Jurkat, Clone E6-1 (cell line): ENCODE measurements at places on chromosomes 3 and 15.
A peak's percentile ranks its signal among the peaks of the same experiment; 100 is the strongest.

GRCh38 chr3:131957511-131957910, 77.3 kb downstream of the CPNE4 start:
- no peak for DNase-seq

DNA sequence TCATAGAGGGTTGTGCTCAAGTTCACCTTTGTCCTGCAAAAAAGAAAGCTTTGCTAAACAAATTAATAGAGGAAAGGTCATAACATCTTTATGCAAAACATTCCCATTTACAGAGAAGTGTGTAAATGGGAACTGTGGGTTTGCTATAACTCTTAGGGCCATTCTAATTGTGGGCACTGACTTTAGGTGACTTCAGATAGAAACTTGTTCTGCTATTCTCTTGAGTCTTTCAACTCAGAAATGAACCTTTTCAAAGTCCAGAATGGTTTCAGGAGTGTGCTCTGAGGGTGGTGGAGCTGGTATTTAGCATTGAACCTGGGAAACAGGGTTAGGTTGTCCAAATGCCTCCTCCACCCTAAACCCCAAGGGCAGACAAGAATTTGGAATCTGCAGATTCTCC, 34.0 kb downstream of the SPTSSB start:
- no peak for DNase-seq

DNA sequence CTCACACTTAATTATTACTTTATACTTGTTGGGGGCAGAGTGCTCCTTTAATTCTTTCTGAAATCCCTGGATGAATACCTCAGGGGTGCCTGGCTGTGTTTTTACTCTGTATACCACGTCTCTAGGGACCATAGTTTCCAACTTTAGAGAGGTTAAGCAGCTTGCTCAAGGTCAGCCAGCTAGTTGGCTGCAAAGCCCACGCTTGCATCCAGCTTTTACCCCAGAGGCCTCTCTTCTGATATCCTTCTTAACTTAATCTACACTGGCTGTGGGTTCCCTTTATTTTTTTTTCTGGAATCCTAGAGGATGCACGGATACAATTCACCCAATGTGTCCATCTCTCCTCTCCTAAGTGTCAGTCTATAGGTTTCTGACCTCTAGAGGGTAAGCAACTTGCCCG, 1.4 kb downstream of the PDZRN3 start:
- DNase-seq = no peak

DNA sequence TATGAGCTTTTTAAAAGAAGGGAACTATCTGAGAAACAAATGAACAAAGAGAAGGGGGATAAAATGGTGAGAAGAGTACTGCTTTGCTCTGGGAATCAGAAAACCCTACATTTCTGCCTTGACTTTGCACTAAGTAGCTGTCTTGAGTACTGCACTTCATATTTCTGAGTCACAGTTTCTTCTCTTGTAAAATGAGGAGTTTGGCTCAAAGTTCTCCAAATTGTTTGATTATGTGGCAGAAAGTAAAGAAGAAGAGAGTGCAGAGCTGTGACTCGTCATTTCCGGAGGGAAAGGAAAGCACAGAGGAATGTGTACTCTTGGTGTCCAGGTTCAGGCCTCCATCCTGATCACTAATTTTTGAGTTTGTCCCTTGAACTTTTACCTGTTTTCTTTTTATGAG, 54.7 kb downstream of the TP63 start:
- no peak for DNase-seq

DNA sequence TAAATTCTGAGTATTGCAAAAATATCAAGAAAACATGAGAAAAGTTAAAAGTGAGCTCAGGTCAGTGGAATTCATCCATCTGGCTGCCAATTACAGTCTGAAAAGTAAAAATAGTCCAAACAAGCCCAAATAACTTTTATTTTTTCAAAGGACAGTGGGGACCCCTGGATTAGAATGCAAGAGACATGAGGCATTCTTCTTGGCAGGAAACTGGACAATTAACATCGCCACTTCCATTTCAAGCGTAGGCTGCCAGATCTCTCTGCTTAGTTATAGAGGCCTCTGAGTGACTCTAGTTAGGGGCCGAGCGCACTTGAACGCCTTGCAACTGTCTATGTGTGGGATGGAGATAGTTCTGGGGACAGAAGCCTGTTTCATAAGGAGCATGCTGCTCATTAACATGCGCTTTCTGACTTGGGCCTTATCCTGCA, 189.1 kb downstream of the GHSR start:
- DNase-seq = no peak

DNA sequence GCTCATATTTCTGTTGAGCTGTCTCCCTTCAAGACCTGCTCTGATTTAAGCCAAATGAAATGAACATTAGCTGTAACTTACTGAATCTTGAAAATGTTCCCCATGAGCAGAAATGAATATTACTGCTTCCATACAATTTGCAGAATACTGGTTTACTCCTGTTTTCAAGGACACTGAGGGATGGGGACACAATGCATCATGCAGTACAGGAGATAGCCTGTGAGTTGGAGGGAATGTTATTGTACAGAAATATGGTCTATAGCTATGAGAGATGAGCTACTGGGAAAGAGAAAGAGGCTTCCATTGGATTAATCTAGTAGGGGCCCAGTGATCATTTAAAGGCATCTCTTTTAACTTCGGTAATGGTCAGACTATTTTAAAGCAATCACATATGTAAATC, 798.2 kb downstream of the GRM7 start:
- DNase-seq = no peak

- DNase-seq = no peak
Observed at GRCh38 chr3:170953229-170953628, 44.8 kb upstream of the EIF5A2 start.

DNA sequence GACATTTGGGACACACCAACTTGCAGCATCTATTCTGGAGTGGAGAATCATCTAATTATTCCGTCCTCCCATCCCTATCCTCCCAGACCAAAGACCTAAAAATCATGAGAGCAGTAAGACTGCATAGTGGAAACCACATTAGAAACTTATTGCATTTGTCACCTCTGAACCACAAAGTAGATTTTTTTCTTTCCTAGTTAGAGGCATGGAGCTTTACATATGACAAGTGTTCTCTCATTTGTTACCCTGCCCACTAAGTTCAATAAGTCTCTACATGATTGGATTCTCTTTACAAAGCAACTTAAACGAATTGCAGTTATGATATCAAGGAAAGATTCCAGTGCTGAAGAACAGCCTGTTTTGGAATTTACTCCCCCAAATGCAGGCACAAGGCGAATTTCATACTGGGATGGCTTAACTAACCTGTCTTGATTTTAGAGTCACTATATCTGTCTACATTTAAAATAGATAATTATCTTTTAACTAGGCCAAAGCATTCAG, 42.3 kb upstream of the LRRFIP2 start:
- DNase-seq = peak; percentile 89

DNA sequence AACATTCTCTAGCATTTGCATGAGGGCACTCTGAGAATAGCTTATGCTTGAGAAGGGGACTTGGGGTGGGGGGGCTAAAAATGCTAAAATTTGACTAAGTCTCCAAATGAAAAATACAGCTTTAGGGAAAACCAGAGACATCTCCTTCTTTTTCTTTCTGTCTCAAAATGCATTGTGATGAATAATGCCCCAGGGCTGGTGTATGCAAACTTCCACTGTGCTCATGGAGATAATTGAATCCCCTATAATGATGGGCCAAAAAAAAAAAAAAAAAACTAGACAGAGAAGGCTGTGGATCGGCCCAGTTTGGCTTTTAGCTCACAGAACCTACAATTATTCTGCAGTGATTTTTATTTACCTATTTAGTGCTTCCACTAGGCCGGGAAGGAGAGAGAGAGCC, 147.9 kb upstream of the RORA start:
- DNase-seq = no peak

DNA sequence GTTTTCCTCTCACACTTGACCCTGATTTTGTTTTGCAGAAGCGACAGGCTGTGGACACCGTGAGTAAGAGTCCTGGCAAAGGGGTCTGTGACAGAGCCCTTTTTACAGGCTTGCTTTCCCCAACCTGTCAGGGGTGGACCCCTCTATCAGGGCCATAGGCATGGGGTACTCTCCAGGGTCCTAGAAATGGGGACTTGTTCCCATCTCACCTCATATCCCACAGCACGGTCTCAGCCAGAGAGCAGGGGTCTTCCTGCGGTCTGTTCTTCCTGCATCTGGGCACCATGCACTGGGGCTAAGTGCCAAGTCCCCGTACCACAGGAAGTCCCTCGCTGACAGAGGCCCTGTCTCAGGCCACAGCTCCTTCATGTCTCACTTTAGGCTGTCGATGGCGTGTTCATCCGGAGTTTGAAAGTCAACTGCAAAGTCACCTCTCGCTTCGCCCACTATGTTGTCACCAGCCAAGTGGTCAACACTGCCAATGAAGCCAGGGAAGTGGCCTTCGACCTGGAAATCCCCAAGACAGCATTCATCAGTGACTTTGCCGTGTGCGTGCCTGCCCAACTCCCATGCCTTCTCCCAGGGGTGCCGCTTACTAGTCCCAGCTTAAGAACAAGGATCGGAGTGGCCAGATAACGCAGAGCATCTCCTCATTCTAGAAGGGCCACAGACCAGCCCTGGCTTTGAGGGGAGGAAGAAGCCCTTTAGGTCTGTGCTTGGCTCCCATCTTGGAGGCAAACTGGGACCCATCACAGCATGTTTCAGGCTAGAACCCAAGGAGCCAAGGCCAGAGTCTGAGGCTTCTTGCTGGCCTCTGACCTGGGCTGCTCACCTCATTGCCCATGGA, 783 bp downstream of the ITIH1 start:
- no peak for DNase-seq

DNA sequence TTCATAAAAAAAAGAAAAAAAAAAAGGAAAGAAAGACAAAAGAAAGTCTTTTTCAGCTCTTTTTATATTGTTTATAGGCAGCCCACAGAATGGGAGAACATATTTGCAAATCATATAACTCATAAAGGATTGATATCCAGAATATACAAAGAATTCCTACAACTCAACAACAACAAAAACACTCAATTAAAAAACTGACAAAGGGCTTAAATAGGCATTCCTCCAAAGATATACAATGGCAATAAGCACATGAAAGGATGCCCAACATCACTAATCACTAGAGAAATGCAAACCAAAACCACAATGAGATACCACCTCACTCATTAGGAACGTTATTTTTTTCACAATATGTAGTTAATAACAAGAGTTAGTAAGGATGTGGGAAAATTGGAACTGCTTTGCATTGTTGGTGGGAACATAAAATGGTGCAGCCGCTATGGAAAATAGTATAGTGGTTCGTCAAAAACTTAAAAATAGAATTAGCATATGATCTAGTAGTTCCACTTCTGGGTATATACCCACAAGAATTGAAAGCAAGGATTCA, 54.2 kb upstream of the CMTM8 start:
- DNase-seq = no peak

DNA sequence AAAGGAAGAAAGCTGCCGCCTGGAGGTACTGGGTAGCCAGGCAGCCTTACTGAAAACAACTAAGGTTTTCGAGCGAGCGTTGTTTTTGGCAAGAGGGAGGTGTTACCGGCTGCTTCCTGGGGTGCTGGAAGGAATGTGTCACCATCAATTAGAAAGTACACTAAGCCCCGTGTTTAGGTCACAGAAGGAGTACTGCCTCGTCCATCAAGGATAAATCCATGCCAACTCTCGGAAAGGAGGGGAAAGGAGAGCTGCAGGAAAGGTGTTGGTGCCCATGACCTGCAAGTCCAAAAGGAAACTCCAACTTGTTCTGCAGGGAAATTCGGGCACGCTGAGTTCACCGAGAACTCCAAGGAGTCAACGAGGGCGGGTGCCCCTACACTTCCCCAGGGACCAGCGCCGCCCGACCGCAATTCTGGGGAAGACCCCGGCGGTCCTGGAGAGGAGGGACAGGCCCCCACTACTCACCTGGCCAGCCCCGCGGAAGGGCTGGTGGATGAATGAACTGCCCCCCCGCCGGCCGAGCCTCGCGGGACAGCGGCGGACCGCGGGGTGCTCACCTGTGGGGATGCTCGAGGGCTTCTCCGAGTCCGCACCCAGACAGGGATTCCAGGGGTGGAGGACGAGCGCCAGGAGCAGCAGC, 542 bp downstream of the PLOD2 start:
- no peak for DNase-seq

DNA sequence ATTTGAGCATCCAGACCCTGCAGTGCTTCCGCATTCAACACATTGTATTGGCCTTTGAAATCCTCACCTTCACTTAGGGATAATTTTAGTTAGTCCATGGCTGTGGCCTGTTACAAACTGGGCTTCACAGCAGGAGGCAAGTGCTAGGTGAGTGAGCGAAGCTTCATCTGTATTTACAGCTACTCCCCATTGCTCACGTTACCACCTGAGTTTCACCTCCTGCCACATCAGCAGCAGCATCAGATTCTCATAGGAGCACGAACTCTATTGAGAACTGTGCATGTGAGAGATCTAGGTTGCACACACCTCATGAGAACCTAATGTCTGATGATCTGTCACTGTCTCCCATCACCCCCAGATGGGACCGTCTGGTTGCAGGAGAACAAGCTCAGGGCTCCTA, 222.1 kb upstream of the NR2F2 start:
- no peak for DNase-seq

- no peak for DNase-seq
Observed at GRCh38 chr15:48766196-48766595, 44.7 kb downstream of the CEP152 start.

GRCh38 chr3:172648747-172649146, 62.1 kb downstream of the NCEH1 start:
- no peak for DNase-seq

GRCh38 chr3:52406791-52407510, 38.0 kb downstream of the SEMA3G start:
- no peak for DNase-seq

DNA sequence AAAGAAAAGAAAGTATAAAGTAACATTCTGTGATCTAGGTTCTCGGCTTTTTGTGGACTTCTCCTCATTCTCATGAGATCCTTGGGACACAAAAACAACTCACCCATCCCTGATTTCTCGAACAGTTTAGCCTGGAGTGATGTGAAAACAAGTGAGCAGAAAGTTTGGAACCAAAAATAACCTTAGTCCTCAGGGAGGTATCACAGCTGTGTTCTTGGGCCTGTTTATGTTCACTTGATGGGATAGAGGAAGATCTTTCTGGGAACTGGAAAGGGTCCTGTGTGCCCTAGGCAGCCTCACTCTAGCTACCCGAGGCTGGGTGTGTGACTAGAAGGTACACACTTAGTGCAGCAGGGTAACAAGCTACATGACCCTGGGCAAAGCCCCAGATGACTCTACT, 308.8 kb upstream of the PDZRN3 start:
- no peak for DNase-seq

GRCh38 chr3:180011927-180012326, 24.8 kb downstream of the PEX5L start:
- DNase-seq = no peak

DNA sequence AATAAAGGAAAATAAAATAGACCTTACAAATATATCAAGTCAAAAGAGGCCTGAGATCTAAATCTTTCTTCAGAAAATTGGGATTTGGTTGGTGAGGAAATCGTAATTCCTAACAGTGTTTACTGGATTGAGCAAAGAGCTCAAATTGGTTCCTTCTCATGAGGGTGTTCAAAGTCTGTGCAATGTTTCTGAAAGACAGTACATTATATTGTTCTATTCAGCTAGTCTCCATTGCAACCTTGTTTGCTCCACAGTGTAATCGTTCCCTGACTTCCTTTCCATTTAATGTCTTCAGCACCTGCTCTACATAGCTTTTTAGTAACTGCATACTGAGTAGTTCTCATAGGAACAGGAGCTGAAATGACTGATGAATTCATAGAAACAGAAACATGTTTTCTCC, 326.8 kb downstream of the SUCLG2 start:
- DNase-seq = no peak
